ENCODE measurements at places on chromosomes 1 and 21. TPM values are rescaled to one million over a fixed set of nuclear protein-coding genes. Genes with fewer than 3 reads are reported as not detected.

The PRR9 gene
- 0.05 TPM for total RNA-seq

The CATSPERE gene
- 0.09 TPM for total RNA-seq

The ELAPOR1 gene
- 0.53 TPM for total RNA-seq

The VANGL2 gene
- total RNA-seq, result 0.71 TPM

The EFCAB14 gene
- 25.9 TPM for total RNA-seq

The AMY2A gene
- total RNA-seq, result not detected

The LINGO4 gene
- total RNA-seq, result not detected

The PFKFB2 gene
- total RNA-seq, result 5.4 TPM

The DLGAP3 gene
- total RNA-seq, result 0.10 TPM

The SIKE1 gene
- 15.8 TPM for total RNA-seq

The S100A12 gene
- not detected for total RNA-seq

The CRYBG2 gene
- total RNA-seq, result 1.6 TPM

The CTSE gene
- 0.14 TPM for total RNA-seq

The PDPN gene
- total RNA-seq, result not detected

The TOR1AIP2 gene
- 15.4 TPM for total RNA-seq

The IL6R gene
- 22.9 TPM for total RNA-seq

The SELL gene
- 0.35 TPM for total RNA-seq

The C1orf53 gene
- 5.7 TPM for total RNA-seq

The HAO2 gene
- total RNA-seq, result not detected

The GPR157 gene
- 5.2 TPM for total RNA-seq

The PSRC1 gene
- total RNA-seq, result 22.3 TPM

The PPFIA4 gene
- 0.54 TPM for total RNA-seq
